CD8-positive, alpha-beta memory T cell (primary cell): ENCODE measurements at places on chromosomes 16 and 17. TPM values are rescaled to one million over a fixed set of nuclear protein-coding genes. Genes with fewer than 3 reads are reported as not detected.

- no peak for DNase-seq
Observed at GRCh38 chr17:33875973-33876372, 379.1 kb upstream of the CCL2 start.

DNA sequence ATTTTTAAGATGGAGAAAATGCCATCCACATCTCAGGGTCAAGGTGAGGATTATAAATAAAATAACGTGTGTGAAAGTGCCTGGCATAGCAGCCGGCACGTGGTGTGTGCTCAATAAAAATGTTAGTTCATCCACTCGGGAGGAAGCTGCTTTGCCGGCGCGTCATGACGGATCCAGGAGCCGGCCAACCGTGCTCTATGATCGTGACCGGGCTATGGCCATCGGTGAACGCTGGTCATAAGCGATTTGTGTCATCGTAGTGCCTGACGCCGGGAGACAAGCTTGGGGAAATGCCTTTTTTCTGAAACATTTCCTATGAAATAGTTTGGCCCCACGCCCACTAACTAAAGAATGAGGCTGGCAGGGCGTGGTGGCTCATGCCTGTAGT is 74.0 kb downstream of the CMC2 start:
- no peak for DNase-seq

DNA sequence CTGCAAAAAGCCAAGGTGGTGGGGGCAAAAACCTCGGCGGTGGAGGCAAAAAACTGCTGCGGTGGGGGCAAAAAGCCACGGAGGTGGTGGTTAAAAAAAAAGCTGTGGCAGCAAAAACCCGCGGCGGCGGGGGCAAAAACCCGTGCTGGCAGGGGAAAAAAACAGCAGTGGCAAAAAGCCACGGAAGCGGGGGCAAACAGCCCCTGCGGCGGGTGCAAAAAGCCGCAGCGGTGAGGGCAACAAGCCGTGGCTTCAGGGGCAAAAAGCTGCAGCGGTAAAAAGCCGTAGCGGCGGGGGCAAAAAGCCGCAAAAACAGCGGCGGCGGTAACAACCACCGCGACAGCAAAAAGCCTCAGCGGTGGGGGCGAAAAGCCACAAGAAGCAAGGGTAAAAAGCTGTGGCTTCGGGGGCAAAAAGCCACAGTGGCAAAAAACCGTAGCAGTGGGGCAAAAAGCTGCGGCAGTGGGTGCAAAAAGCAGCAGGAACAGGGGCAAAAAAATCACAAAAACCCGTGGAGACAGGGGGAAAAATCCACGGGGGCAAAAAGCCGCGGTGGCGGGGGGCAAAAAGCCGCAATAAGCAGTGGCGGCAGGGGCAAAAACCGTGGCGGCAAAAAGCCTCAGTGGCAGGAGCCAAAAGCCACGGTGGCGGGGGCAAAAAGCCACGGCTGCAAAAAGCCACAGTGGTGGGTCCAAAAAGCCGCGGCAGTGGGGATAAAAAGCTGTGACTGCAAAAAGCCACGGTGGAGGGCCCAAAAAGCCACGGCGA is 193.7 kb downstream of the SHCBP1 start:
- no peak for DNase-seq

The C16orf89 gene
- polyA plus RNA-seq = not detected

GRCh38 chr17:82400206-82400605 is 17.9 kb upstream of the HEXD start:
- DNase-seq = no peak

DNA sequence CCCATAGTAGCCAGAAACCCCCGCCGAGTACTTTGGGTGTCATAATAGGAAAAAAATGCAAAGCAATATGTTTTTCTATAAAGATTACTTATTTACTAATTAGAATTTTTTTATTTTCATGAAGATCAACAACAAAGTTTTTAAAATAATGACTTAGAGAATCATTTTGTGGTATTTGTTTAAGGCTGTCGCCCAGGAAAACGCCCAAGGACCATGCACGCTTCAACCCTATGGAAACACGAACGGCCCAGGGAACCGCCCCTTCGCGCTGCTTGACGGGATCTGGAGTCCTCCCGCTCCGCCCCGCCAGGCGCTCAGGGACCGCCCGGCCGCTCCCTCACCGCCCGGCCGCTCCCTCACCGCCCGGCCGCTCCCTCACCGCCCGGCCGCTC is 408 bp upstream of the KPNA2 start:
- DNase-seq = no peak

The EPX gene
- polyA plus RNA-seq = not detected

The CCL18 gene
- polyA plus RNA-seq = not detected

DNA sequence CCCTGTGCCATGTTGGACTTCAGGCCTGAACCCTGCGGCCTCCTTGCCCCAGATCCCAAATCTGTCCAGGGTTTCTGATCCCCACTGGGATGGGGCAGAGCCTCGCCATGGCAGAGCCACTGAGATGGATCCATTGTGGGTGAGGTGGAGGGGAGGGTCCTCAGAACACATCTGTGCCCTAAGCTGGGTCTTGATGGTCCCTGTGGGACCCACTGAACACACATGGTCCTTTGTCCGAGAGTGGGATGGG is 38.0 kb upstream of the KSR1 start:
- DNase-seq = no peak

- no peak for DNase-seq
Observed at GRCh38 chr17:30956764-30957374, 14.0 kb upstream of the RNF135 start.

DNA sequence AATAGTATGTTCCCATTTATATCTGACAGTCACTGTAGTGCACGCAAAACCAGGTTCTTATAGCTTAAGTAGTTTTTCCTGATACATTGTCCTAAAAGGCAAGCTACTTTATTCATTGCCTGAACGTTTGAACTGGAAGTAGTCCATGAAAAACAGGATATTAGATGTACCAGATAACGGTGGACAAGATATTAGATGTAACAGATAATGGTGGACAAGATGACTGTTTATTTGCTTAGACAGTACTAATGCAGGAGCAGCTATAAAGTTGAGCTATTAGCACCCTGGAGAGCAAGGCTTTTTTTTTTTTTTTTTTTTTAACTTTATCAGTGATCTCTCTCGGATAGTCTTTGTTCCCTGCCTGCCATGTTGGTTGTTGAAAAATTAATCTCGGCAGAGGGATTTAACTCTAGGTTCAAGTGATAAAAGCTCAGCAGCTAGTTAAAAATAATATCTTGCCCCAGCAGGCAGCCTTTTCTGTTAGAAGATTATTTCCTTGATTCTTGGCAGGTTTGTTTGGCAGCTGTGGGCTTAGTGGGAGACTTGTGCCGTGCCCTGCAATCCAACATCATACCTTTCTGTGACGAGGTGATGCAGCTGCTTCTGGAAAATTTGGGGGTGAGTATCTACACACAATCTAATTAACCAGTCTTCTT is 17.3 kb upstream of the TBKBP1 start:
- DNase-seq = no peak

GRCh38 chr16:6193718-6194117 is 1096.1 kb upstream of the EEF2KMT start:
- DNase-seq = no peak

- no peak for DNase-seq
Observed at GRCh38 chr16:87316450-87316922, 706 bp downstream of the C16orf95 start.

The HSD17B2 gene
- 0.03 TPM for polyA plus RNA-seq

DNA sequence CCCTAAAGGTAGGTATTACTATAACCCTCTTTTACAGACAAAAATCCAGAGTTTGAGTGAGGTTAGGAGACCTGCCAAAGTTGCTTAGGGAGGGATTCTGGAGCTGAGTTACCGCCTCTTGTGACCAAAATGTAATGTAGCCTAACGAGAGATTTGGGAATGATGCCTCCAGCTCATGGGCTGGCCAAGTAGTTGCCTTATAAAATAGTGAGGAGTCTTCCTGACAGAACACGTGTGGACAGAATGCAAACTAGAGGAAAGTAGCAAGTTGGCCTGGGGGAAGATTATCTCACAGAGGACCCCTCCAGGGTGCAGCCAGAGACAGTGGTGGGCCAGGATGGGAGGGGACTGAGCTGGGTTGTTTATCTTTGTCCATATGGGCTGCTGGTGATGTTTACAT is 543.7 kb upstream of the CDH11 start:
- no peak for DNase-seq

The EVPLL gene
- not detected for polyA plus RNA-seq

GRCh38 chr17:57160624-57161023 is 75.6 kb downstream of the AKAP1 start:
- DNase-seq = no peak
